ENCODE measurements at places on chromosomes 16 and 17. TPM values are rescaled to one million over a fixed set of nuclear protein-coding genes. Genes with fewer than 3 reads are reported as not detected.
A peak's percentile ranks its signal among the peaks of the same experiment; 100 is the strongest.

ABCC11 gene
- total RNA-seq, result 0.14 TPM

P2RX1 gene
- 15.5 TPM for total RNA-seq

MRC2 gene
- total RNA-seq, result 23.9 TPM

INCA1 gene
- 2.0 TPM for total RNA-seq

TPSG1 gene
- total RNA-seq, result not detected

PNMT gene
- total RNA-seq, result 5.4 TPM

GRCh38 chr17:39929646-39930407 lies 2.3 kb downstream of the LRRC3C start:
- DNase-seq, result no peak

GRCh38 chr16:4351880-4352279 lies 759 bp upstream of the PAM16 start:
- DNase-seq, result peak; percentile 61

DNA sequence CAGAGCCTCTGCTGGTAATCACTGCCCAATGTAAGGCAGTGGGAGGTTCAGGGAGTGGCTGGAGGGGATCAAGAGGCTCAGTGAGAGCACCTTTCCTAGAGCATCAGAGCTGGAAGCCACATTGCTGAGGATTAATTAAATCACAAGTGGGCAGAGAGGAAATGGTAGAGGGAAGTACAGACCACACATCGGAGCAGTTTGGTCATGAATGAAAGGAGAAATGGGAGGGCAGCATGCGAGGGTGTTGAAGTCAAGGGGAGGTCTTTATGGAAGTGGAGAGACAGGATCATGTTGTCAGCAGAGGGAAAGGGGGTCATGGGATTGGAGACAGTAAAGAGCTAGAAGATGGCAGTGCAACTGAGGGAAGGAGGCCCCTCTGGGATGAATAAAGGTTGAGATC lies 2.3 kb downstream of the CCL17 start:
- no peak for DNase-seq

DNA sequence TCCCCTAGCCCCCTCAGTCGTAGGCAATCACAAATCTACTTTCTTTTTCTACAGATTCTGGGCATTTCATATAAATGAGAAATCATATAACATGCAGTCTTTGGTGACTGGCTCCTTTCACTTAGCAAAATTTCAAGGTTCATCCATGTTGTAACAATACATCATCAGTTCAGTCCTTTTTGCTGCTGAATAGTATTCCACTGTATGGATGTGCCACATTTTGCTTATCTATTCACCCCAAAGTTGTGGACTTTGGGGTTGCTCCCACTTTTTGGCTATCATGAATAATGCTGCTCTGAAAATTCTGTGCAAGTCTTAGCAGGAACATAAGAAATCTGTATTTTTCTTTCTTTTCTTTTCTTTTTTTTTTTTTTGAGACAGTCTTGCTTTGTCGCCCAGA lies 39.0 kb downstream of the MRM1 start:
- no peak for DNase-seq

DNA sequence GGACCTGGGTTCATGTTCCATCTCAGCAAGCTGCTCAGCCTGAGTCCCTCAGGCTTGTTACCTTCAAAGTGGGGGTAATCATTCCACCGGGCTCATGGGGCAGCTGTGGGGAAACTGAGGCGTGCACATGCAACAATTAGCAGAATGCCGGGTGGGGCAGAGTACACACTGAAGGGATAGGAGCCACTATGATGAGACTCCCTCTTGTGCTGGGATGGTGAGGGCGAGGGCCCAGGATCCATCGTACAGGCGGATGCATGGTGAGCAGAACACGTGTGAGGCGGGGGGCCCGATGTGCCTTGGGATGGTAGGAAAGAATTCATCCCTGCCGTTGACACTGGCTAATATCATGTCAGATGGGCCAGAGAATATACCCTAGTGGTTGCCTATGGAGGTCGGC lies 25.5 kb upstream of the MAP3K14 start:
- peak; percentile 48 for DNase-seq

DNA sequence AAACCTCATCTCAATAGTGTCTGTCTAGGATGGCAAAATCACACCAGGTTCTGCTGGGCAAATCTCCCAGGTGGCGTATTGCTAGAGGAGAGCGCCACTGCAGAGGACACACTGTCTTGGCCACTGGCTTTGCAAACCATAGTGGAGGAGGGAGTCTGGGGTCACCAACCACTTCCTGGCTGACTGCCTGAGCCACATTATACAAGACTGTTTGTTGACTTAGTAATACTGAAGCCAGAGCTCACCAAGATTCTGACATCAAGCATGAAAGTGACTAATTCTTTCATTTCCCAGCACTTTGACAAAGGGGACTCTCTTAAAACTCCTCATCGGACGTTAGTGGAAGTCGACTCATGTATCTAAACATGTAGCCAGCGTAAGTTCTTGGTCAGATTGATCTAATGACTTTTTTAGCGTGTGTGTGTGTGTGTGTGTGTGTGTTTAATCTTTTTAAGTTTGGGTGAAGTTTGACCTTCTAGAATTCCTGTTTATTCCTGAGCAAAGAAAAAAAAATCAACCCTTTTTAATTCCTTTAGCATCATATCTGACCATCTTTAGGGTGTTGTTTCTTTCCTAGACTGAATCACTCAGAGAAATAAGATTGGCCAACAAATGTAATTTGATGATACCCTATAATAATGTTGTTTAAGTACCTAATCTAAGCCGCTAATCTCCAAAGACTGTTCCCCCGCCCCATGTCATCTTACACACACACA lies 13.7 kb downstream of the PITPNC1 start:
- no peak for DNase-seq

DNA sequence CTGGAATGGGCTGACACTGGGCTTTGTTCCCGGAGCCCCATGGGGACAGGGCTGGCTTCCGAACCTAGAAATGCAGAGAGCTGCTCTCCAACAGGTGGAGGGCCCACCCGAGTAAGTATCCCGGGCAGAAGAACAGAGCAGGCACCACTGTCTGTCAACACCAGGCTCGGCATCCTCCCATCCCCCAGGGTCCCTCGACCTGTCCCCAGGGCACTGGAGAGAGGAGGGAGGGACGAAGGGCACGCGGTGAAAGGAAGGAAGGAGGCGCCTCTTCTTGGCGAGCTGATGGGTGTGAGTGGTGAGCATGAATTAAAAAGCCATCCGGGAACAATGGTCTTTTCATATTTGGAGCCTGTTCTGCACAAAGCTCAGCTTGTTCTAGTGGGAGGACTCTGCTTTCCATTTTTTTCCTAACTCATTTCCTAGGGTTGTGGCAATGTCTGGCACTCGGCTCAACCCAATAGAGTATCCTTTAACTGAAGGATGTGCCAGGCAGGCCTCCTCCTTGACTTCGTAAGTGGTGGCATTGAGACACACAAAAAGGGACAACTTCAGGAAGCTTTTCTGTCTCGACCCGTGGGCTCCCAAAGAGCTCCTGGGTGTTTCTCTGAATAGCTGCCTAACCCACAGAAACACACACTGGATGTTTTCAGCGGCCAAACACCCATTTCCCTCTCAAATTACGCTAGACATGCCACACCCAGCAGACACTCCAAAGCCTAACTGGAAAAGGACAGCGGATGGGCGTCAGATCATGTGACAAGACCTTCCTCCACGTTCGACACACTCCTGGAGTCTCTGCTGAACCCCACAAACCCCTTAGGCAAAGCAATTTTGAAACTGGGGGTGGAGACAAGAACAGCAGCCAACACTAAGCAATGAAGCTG lies 47.7 kb downstream of the ZFHX3 start:
- DNase-seq, result peak; percentile 74

DNA sequence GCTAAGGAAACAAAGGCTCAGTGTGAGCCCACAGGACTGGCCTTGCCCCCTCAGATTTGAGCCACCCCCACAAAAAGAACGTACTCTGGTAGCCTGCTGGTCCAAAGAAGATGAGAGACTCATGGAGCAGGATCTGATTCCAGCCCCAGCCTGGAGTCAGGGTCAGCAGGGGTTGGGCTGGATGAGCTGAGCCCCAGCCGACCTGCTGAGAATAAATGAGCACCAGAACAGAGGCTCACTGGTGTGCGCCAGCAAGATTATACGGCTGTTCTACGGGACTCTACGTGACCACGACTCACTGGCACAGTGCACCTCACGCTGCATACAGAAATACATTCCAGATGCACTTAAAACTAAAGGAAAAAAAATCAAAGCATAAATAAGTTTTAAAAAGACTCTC lies 186.0 kb upstream of the RPL38 start:
- DNase-seq, result no peak

DNA sequence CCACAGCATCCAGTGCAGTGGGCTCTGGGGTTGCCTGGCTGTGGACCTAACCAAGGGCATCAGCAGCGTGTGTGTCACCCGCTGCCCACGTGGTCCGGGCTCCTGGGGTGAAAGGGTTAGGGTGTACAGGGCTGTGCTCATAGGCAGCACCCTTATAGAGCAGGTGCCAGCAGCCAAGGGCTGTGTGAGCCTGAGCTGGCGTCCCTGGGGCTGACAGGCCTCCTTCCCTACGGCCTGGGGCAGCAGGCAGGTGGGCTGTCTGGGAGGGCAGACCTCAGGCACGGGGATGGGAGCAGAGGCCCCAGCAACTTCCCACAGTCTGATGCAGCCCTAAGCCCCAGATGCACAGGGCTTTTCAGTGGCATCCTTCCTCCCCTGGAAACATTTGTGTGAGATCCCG lies 13.9 kb downstream of the CD300A start:
- no peak for DNase-seq

DNA sequence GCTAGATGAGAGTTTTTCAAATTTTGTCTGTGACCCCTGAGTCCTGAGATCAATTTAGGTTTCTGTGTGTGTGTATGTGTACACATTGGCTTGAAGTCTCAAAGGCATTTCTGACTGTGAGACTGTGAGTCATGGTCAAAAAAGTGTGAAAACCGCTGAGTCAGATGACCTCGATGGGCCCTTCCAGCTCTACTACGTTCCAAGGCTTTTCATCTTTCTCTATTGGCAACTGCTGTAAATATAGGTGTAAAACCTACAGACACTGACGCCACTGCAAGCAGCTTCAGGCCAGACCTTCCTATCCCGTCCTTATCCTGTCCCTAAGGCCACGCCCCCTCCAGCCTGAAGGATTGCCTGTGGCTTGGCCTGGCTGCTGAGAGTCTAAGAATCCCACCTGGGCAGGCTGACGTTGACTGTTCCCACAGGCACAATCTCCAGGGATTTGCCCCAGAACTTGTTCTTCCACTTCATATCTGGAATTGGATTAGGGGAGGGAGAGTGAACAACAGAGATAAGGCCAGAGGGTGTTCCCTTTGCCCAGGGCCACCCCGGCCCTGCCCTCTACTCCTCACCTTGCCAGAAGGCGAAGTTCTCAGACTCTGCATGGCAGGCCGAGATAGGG lies 11.3 kb downstream of the OSBPL7 start:
- DNase-seq, result peak; percentile 63

- no peak for DNase-seq
Measured at GRCh38 chr16:89958068-89958467, 9.5 kb downstream of the DEF8 start.

DNA sequence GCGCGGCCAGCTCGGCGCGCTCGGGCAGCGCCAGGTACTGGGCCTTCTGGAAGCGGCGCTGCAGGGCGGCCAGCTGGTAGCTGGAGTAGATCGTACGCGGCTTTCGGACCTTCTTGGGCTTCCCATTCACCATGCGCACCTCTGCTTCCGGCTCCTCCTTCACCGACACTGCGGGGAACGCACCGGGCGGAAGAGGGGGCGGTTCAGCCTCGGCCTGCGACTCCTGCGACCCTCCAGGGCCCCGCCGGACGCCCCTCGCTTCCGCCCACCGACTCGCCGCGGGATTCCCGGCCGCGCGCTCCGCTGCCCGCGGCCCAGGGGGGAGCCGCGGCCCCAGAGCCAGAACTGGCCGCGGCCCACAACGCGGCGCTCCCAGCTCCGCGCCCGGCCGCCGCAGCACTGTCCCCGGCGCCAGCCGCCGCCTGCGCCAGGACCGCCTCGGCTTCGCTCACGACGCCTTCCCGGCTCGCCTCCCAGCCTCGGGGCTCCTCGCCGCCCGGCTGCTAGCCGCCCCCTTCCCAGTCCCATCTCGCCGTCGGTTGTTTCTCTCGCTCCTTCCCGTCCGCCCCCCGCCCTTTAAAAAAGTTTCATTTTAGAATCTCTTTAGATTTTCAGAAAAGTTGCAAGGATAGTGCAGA lies 1.5 kb downstream of the DLX3 start:
- DNase-seq, result no peak

GRCh38 chr17:33927732-33928133 lies 327.4 kb upstream of the CCL2 start:
- no peak for DNase-seq

- DNase-seq, result no peak
Measured at GRCh38 chr16:3819746-3820724, 60.5 kb downstream of the CREBBP start.

DNA sequence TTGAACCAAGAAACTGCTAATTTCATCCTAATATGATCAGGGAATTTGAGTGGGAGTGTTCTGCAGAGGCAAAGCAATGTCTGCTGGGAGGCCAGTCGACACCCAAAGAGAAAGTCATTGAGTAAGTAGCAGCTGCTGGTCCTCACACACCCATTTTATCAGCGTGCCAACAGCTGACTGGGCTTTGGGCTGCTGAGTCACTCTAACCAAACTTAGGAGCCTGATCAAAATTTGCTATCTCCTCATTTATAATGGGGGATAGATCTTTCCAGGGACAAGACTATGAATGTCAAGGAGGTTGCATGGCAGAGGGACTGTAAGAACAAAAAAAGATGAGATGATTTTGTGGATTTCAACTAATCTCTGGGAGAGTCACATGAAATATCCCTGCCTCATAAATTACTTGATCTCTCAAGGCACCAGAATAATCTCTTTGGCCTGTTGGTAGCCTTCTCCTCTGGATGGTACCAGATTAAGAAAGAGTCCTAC lies 32.9 kb downstream of the CPSF4L start:
- DNase-seq, result peak; percentile 83

- no peak for DNase-seq
Measured at GRCh38 chr16:56363181-56363716, 62.1 kb downstream of the AMFR start.

GRCh38 chr17:36949461-36949927 lies 740 bp downstream of the AATF start:
- no peak for DNase-seq

- DNase-seq, result peak; percentile 41
Measured at GRCh38 chr17:48047113-48047740, 932 bp upstream of the NFE2L1 start.

DNA sequence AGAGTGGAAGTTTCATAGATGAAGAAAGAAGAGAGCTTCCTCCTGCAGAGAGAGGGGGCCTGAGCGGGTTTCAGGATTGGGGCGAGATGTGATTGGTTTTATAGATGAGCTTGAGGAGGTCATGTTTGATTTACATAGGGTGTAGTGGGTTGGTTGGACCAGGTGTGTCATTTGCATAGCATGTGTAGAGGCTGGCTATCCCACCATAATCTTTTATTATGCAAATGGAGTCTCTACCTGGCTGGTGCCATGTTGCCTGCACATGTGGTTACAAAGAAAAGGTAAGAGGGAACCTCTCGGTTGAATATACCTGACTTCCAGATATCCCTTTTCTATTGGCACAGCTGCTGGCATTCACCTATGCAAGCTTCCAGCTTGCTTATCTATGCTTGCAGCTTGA lies 228.1 kb downstream of the BCAS3 start:
- no peak for DNase-seq
